ENCODE measurements at places on chromosomes 6 and 20.

DNA sequence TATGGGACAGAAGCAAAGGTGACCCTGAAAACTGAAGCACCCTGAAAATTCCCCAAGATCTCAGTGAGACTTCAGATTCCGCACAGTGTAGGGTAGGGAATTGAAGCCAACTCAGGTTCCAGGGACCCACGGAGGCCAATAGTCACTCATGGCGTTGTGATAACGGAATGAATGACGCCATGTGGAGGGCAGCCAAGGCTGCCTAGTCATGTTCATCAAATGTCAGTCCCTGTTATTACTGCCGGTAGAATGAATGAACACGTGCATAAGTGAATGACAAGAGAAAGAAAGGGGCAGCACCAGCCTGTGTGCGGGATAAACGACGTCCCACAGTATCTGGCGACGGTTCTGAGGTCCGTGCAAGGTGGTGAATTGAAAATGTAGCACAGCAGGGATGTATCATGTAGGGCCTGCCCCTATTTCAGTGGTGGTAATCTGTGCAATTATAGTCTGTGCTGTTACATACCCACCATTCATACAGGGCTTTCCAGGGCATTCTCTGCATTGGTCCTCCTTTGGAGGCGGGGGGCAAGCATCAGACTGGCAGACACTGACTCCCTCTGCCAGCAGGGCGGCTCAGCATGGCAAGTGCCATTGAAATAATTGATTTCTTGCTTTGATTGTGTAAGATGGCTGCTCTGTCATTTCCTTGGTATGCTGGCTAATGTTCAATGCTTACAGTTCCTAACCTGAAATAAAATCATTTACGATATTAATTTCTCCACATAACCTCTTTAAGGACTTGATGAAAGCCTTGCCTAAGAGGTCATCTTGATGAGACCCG lies 386.9 kb downstream of the CDH4 start:
- no peak for DNase-seq

DNA sequence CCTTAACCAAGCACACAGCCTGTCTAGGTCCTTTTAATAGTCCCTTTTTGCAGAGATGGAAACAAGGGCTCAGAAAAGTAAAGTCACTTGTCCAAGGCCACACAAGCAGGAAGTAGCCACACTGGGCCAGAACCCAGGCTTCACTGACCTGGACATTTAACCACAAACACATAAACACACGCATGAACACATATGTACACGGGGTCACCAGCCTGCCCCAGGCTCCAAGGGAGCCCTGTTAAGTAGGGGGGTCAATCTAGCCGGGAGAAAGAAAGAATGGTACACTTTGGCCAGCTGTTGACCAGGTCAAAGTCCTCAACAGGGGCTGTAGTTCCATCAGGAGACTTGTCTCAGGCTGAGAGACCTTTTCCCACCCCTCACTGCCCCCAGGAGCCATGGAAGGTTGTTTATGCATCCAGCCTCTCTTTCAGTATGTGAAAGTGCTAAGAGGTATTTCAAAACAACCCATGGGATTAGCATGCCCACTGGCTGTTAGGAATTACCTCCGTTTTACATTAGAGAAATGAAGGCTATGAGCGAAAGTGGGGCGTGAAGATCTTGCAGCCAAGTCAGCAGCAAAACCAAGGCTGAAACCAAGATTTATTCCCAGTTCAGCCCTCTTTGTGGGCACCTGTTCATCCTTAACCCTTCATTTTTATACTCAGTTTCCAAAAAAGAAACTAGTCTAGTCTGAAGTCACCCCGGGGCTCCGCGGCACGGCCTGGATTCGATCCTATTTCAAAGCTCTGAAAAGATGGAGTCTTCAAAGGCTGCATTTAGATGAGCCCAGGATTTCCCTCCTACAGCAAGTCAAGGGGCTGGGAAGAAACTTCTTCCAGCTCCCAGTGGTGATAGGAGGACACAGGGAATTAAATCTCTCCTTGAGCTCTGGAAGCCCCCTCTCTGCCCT lies 9.8 kb downstream of the SDC4 start:
- no peak for DNase-seq

DNA sequence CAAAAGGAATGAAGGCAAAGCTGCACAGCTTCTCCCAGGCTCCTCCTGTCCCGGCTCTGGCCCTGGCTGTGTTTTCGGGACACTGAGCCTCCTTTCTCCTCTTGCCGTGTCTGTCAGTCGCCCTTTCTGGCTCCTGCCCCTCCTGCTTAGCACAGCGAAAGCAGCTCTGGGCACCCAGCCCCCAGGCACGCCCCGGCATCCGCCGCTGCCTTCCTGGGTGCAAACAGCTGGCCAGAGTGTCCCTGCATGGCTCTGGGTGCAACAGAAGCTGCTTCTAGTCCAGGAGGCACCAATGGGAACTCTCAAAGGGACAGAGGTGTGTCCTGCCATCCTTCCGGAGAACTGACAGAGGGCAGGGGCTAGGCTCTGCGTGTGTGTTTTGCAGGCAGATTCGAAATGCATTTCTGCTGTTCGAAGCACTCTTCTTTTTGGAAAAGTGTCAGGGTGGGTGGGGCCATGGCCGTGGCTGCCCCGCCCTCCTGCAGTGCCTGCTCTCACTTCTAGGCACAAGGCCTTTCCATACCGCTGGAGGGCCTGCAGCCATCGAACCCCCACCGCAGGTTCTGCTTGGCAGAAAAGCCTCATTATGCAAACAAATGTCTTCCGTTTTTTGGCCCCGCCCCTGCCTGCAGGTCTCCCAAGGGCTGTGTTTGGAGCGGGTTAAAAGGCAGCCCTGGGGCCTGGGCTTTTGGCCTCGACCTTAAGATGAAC lies 15.5 kb downstream of the COL9A3 start:
- DNase-seq = peak; percentile 50

GRCh38 chr20:1874450-1875182 lies 20.6 kb upstream of the SIRPA start:
- DNase-seq = no peak

DNA sequence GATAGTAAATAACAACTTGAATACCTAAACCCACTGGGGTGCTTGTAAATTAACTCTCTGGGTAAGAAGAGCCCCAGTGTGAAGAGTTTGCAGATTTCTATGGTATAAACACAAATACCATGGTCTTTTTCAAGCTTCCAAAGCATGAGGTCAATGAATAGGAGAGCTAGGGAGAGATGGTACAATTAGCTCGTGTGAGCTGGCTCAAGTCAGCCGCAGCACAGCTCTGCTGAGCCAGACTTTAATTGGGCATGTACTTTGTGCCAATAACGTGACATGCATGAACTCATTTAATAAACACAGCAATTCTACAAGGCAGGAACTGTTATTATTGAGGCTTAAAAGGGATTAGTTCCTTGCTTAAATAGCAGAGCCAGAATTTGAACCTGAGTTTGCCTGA lies 684.2 kb downstream of the KIF16B start:
- DNase-seq = no peak

DNA sequence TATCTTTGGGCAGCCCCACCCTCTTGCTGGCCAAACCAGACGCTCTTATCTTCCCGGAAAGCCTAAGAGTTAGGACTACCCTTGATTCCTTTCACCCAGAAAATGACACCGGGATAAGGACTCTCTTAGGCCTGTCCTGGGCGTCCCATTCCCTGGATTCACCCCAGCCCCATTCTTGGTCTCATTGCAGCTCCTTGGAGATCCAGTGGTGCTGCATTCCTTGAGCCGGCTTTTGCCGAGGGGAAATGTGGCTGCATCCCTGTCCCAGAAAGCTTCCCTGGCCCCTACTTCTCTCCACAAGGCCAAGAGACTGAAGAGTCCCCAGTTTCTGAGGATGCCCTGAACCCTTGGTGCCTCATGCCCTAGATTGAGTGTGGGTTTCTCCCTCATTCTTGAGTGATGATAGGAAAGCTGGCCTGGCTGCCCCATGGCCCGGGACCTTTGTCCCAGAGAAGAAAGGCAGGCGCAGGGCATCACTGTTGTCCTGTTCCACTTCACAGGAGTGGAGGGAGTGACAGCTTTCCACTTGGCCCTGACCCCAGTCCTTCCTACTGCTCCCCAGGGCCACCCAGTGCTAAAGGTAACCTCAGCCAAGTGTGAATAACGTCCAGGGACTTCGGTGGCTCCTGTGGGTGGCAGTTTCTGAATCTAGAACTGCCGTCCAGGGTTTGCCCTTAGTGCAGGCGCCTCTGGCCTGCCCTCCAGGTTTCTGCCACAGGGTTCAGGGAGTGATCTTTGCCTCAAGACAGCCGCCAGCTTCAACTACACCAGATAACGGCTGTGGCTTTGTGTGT lies 42.7 kb upstream of the MYL9 start:
- no peak for DNase-seq

DNA sequence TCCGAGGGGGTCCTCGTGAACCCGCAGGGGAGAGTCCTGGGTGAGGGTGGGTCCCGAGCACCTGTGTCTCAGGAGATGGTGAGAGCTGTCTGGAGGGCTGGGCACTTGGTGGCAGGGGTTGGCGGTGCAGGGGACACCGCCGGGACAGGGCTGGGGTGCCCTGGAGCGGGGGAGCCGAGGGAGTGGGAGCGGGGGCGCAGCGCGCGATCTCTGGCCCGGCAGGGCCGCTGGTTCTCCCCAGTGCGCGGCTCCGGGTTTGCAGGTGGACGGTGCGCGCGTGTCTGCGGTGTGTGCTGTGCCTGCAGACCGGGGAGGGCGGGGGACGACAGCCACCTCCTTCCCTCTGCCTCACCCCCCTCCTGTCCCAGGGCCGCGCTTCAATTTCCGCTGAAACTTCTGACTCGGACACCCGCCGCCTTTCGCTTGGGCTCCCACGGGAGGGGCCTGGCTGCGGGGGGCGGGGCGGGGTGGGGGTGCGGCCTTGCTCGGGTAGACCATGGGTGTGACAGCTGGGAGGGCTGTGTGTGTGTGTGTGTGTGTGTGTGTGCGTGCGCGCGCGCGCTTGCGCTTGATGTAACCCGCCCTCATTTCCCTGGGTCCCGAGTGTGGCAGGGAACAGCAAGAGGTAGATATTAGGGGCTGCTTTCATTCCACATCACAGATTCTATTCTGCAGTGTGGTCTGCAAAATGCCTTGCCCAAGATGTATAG lies 1.2 kb downstream of the TRIB3 start:
- DNase-seq = peak; percentile 90

- DNase-seq = no peak
These were observed 16.2 kb upstream of the FAM135A start for GRCh38 chr6:70396796-70397729.

GRCh38 chr6:138272533-138273315 lies 54.4 kb upstream of the PBOV1 start:
- DNase-seq = no peak

DNA sequence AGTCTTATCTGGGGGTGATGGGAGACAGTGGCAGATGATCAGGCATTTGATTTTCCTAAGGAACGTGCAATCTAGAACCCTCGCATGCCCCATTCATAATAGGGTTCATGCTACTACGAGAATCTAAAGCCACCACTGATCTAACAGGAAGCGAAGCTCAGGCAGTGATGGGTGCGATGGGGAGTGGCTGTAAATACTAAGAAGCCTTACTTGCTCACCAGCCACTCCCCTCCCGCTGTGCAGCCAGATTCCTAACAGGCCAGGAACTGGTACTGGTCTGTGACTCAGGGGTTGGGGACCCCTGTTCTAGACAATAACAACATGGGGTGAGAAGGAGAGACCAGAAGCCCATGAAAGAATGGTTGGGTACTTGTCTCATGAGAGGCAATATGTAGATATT lies 4.5 kb downstream of the TREML4 start:
- DNase-seq = no peak

DNA sequence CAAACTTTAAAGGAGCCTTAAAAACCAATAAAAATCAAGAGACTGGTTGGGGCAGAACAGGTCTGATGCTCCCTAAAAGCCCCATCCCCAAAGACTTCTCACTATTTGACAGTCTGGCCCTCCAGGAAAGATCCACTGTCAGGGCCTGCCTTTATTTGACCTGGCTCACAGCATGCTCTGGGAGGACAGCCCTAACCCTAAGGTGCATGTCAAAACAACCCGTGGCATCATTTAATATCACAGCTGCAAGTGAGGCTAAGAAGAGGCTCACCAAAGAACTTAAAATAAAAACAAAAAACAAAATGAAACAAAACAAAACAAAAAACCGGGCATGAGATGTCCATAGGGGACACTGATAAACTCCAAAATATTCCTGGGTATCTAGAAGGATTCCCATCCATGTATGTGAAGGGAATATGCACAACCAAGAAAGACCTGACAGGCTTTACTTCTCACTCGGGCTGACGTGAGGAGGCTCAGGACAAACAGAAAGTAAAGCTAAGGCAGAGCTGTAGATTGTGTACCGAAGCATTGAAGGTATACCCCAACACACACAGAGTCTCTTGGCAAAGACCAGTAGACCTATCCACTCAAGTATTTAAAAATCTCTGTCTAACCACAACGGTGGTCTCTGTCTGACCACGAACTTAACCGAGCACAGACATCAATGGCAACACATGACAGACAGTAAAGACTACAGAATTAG lies 57.3 kb downstream of the AHI1 start:
- DNase-seq = peak; percentile 2

DNA sequence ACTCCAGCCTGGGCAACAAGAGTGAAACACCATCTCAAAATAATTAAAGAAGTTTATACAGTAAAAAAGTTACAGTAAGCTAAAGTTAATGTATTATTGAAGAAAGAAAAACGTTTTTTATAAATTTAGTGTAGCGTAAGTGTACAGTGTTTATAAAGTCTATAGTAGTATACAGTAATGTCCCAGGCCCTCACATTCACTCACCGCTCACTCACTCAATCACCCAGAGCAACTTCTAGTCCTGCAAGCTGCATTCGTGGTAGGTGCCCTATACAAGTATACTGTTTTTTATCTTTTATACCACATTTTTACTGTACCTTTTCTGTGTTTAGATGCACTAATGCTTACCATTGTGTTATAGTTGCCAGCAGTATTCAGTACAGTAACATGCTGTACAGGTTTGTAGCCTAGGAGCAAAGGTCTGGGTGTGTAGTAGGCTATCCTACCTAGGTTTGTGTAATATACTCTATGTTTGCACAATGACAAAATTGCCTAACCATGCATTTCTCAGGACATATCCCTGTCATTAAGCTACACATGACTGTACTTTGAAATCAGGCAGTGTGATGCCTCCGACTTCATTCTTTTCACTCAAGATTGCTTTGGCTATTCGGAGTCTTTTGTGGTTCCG lies 16.7 kb downstream of the MGME1 start:
- no peak for DNase-seq

DNA sequence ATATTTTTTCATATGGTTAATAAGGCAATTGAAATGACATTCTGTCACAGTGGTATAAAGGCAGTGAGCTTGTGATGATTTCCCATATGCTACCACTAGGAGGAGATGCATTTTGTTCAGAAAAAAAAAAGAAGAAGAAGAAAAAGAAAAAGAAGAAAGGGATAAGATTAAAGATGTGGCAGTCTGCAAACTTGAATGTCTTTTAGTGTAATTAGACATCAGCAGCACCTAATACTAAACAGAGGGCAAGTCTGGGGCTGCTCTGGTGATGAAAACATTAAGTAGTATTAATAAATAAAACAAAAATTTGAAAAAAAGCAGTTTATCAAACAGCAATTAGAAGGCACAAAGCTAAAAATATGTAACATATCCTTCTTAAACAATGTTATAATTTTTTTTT lies 95.4 kb upstream of the DEFB112 start:
- DNase-seq = no peak

DNA sequence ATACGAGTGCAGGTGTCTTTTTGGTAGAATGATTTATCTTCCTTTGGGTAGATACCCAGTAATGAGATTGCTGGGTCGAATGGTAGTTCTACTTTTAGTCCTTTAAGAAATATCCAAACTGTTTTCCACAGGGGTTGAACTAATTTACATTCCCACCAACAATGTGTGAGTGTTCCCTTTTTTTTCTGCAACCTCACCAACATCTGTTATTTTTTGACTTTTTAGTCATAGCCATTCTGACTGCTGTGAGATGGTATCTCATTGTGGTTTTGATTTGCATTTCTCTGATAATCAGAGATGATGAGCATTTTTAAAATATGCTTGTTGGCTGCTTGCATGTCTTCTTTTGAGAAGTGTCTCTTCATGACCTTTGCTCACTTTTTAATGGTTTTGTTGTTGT lies 1.9 kb upstream of the ZNF831 start:
- no peak for DNase-seq
